MCF 10A (cell line): ENCODE measurements at places on chromosomes 4 and X.
A peak's percentile ranks its signal among the peaks of the same experiment; 100 is the strongest.

GRCh38 chr4:137238456-137239162, 293.7 kb downstream of the PCDH18 start:
- H3K27ac ChIP-seq = no peak overlapping the region
- H3K4me1 ChIP-seq = no peaks in the 10 kb centered on the region
- no peaks in the 10 kb centered on the region for H3K27me3 ChIP-seq

DNA sequence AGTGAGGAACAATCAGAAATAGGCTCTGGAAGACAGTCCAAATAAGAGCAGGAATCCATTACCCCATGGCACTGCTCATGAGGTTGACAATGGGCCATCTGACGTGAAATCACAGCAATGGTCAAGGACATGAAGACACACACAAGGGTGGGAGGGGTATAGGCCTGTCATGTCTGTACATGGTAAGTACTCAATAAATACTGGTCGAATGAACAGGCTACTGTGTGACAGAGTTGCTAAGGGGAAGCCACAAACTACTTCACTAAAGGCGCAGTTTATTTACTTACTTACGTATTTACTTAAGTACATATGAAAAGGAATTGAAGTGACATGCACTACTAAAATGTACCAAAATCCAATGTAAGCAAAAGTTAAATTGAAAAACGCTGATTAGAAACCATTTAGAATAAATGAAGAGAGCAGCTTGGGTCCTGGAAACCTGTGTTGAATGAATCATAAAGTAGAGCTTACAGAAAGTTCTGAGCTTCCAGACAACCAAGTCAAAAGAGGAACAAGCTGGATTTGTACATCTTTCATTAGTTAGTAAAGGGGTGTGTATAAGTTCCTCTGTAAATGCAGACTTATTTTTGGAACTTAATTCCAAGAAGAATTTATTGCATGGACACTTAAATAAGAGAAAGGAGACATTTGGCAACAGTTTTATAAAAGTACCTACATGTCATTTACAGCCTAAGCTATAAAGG, 32.7 kb downstream of the ALPK1 start:
- no peak overlapping the region for H3K27ac ChIP-seq
- H3K27me3 ChIP-seq = no peaks in the 10 kb centered on the region
- H3K4me3 ChIP-seq = no peak overlapping the region
- no peaks in the 10 kb centered on the region for H3K4me1 ChIP-seq
- no peak for DNase-seq
- H3K36me3 ChIP-seq = peaks cover 16% of the 10 kb centered on the region

DNA sequence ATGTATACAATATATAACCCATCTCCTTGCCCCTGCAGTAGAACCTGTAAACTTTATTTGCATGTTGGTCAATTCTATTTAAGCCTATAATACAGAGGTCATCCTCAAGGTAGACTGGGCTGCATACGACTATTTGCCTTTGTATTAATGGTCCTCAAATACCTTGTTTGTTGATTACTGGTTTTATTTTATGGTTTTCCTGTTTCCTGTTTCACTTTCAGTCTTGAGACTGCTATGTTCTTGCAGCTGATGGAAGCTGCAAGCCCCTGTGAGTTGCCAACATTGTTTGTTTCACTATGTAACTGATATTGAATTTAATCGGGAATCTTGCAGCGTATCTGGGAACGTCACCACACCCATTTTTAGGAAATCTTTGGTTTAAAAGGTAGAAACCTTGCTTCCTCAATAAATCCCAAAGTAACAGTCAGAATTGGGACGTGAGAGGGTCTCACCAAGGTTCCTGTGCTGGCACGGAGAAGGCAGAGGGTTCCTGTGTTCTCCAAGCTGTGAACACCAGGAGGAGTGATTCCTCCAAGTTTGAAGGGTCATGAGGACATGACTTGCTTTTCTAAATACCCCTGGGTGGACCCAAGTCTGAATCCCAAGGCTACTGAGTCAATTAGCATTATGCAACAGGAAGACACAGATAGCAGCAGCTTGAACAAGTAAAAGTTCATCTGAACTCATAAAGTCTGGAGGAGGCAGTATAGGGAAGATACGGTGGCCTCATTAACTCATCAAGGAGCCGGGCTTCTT, 110.6 kb upstream of the PNPLA4 start:
- H3K4me3 ChIP-seq = no peak overlapping the region
- H3K27me3 ChIP-seq = no peaks in the 10 kb centered on the region
- H3K27ac ChIP-seq = no peak overlapping the region

- DNase-seq = peak; percentile 74
- H3K27ac ChIP-seq = no peak overlapping the region
- H3K27me3 ChIP-seq = no peaks in the 10 kb centered on the region
- H3K4me3 ChIP-seq = no peak overlapping the region
- peaks cover 52% of the 10 kb centered on the region for H3K4me1 ChIP-seq
- no peaks in the 10 kb centered on the region for H3K36me3 ChIP-seq
Measured at GRCh38 chr4:74623041-74623440, 171.3 kb downstream of the BTC start.

DNA sequence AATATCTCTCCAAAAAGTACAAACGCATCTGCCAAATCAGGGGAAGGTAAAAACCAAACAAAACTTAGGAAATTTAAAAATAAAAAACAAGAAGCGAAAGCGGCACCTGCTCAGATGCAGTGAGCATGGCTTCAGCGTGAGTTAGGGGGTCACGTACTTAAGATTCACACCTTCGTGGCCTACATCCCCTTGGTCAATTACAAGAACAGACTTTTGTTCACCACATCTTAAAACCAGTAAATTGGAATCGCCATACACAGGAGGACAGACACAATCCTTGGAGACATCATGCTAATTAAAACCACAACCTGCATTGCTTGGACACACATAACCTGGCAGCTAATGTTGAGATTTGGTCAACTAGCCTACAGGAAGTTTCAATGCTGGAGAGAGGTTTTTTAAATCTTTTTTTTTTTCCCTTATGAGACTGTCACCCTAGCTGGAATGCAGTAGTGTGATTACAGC, 12.5 kb upstream of the SEL1L3 start:
- H3K4me1 ChIP-seq = no peaks in the 10 kb centered on the region
- no peaks in the 10 kb centered on the region for H3K27me3 ChIP-seq
- no peaks in the 10 kb centered on the region for H3K36me3 ChIP-seq
- H3K27ac ChIP-seq = no peak overlapping the region
- DNase-seq = no peak
